DND-41 (cell line): ENCODE measurements at places on chromosomes 11 and 22.

DNA sequence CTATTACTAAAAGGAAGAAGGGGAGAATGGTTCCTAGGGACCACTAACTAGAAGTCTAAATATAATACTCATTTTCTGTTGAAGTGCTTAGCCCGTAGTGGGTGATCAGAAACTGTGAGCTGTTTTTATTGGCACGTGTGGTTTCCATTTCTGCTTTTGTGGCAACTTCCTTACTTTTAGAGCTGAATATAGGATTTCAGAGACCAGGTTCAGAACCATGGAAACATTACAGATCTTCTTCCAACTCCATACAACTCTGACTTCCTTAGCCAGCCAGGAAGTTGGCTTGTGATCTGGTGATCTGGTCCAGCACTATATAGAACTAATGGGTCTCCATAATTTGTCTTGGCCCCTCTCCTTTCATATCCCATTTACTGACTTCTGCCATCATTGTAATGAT lies 2.6 kb upstream of the ME3 start:
- no peak for DNase-seq

DNA sequence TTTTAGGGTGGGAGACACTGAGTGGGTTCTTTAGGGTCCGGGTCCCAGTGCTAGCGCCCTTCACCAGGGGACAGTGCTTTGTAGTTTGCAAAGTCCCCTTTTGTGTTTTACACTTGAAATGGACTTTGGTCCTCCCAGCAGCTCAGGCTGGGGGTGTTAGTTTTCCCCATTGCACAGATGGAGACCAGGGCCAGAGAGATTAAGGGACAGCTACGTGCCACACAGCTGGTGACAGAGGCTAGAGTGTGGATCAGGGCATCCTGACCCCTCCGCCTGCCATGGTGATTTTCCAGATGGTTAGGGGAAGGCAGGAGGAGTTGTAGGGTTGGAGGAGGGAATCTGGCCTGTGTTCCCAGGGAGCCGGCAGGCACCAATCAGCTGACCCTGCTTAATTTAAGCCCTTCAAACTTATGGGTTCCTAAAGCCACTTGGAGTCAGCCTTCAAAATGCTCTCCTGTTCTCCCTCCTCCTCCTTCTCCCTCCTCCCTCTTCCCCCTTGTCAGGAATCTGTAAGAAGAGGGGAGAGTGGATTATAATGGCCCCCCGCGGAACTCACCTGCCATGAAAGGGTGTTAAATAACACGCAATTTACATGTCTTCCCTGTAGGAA lies 22.5 kb upstream of the MPPED1 start:
- DNase-seq: no peak

GRCh38 chr22:30337461-30337778 lies 10.7 kb upstream of the TBC1D10A start:
- no peak for DNase-seq

GRCh38 chr11:126426106-126426505 lies 70.6 kb downstream of the ST3GAL4 start:
- no peak for DNase-seq
